ENCODE measurements at places on chromosomes 5 and 9.

DNA sequence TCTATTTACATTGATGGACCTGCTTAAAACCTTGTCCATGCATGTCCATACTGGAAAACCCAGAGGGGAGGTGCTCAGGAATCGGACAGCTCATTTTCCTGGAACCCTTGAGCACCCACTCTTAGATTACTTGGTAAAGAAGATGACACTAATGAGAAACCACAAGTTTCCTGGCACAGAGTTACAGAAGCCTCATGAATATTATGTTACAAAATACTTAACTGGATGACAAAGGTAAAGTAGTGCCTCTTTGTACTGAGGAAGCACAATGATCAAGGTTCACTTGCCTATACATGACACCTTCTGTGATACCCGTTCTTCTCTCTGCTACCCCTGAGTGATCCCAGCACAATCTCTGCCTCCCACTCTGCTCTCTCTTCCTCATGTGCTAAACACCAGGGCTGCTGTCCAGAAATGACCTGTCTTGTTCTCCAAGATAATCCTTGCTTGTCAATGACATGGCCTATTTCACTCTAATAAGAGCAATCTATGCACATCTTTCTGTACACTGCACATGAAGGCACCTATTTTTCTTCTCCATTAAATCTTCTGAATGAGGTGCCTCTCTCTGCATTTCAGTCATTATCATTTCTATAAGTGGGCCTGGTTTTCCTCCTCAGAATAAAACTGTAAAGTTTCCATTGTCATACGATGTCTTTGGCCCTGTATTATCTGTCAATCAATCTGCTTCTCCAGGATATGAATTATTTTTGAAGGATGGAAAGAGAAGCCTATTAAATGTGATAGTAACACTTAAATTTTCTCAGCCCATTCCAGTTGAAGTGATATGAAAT is 684.0 kb upstream of the ACO1 start:
- DNase-seq: no peak

- peak; percentile 96 for DNase-seq
Observed at GRCh38 chr5:126976520-126977172, 53.7 kb downstream of the MARCHF3 start.

GRCh38 chr9:96064826-96065481 is 189.5 kb downstream of the ERCC6L2 start:
- DNase-seq: no peak

DNA sequence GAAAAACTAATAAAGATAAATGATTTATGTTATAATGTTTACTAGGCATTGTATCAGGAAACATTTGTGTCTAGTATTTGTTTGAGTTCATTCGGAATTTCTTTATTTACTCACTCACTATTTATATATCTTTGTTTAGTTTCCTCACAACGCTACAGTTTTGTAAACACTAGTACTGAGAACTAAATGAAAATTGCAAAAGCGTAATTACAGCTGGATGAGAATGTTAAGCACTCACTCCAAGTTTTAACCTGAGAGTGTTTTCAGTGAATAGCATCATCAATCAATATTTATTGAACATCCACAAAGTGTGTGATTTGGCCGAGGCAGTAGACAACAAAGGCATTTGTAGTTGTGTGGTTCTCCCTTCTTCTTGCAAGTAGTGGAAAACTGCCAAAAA is 969.6 kb upstream of the DMAC1 start:
- no peak for DNase-seq

DNA sequence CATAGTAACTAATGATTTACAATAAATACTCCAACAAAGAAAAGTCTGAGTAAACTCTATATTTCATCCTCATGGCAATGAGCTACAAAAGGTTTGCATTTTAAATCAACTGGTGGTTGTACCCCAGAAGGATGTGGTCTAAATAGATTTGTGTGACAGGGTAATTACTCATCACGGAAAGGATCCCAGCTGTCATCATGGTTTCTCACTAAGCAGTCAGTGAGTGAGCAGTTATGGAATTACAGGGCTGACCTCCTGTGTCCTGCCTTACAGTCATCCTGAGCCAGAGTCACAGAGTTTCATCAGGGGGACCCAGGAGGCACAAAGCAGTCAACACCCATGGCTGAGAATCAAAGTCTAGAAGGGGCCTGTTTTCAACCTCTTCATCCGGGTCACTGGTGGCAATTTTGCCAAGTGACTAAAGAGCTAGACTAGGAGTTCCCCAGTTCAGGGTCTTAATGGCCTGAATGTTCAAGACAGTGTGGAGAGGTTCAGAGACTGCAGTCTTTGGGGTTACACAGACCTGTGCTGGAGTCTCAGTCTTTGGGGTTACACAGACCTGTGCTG is 210.7 kb upstream of the SLC24A2 start:
- DNase-seq: no peak

DNA sequence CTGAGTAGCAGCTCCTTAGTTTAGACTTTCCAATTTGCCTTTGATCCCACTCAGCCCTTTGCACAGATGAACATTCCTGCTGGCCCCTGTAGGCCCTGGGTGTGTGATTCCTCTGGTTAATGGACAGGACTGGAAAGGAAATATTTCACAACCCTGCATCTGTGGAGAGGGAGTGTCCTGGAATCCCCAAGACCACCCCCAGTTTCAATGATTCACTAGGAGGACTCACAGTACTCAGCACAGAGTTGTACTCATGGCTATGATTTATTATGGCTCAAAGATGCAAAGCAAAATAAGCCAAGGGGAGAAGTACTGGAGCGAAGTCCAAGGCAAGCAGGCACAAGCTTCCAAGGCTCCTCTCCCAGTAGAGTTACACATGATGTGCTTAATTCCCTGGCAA is 42.4 kb upstream of the TJP2 start:
- no peak for DNase-seq

- DNase-seq: no peak
Observed at GRCh38 chr5:133778636-133779035, 166.3 kb upstream of the FSTL4 start.

GRCh38 chr5:130479045-130479804 is 575.0 kb downstream of the CHSY3 start:
- DNase-seq: no peak

DNA sequence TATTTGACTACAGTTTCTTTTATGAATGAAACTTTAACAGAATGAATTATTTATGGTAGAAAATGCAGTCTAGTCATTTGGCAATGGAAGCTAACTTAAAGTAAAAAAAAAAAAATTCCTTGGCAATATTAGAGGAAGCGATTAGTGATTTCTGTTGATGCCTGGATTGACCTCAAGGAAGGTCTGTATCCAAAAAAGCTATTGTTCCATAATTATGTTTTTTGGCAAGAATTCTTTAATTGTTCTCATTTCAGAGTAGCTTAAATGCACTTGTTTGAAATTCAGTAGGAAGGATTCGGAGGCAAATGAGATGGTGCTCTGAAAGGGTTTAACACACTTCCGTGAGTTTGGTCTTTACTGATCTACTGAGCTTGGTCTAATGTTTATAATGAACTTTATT is 61.8 kb downstream of the ITGA1 start:
- DNase-seq: no peak

DNA sequence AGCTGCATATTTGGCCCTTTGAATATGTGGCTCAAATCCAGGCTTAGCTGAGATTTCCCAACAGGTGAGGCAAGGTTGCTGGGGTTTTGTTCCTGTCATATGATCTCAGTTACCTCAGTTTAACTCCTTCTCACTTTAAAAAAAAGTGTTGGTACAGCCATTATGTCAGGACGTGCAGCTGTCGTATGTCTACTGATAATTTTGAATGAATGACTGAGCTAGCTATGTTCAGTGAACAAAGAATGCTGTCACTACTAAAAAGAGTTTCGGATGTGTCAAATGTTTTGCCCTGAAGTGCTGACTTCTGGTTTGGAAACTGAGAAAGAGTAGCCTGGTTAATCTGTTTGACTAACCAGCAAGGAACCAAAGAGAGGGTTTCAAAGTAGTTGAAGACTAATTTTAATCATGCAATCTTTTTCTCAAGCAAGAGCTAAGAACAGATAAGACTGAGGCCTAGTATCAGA is 106.3 kb upstream of the NR3C1 start:
- no peak for DNase-seq

DNA sequence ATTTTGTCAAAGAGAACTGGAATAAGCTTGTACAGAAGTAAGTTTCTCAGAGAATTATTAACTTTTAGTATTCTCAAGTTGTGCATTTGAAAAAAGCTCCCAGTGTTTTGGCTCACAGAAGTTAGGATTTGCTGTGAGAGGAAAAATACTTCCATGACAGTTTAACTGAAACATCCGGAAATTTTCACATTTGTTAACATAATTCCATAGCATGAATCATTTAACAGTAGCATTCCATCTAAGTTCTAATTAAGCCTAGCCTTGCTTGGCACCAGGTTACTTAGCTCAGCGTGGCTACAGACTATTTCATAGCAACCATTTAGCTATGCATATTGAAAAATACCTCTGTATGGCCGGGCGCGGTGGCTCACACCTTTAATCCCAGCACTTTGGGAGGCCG is 90.8 kb downstream of the LNPEP start:
- DNase-seq: no peak

GRCh38 chr5:40367255-40367654 is 312.5 kb upstream of the PTGER4 start:
- no peak for DNase-seq

- no peak for DNase-seq
Observed at GRCh38 chr5:24644761-24645160, at the start of gene CDH10. TSS of gene CDH10 (minus strand) at chr5:24644978. CDS start at chr5:24593490, 51,488 bp downstream.

GRCh38 chr9:7196467-7196866 is 438.7 kb downstream of the KDM4C start:
- no peak for DNase-seq

- DNase-seq: peak; percentile 20
Observed at GRCh38 chr5:77133061-77133758, 46.1 kb upstream of the ZBED3 start.

GRCh38 chr5:103117471-103117991 is 2.4 kb downstream of the GIN1 start:
- DNase-seq: peak; percentile 43

GRCh38 chr9:104025945-104026344 is 68.2 kb upstream of the SMC2 start:
- no peak for DNase-seq

DNA sequence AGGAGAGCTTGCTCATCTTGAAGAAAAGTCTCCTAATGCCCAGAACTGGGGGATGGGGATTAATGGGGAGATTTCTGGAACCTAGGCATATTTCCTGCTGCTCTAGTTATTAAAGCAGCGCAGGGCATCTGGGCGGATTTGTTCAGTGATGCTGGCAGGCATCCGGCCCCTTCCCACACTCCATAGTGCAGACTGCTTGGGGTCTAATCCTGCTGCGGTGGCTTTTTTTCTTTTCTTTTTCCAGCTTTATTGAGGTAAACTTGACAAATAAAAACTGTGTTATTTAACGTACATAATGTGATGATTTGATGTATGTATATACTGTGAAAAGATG is 30.7 kb downstream of the PPARGC1B start:
- DNase-seq: no peak

GRCh38 chr5:159779481-159779880 is 136.8 kb upstream of the ADRA1B start:
- DNase-seq: no peak

GRCh38 chr5:4348919-4349318 is 753.3 kb downstream of the IRX1 start:
- DNase-seq: no peak

DNA sequence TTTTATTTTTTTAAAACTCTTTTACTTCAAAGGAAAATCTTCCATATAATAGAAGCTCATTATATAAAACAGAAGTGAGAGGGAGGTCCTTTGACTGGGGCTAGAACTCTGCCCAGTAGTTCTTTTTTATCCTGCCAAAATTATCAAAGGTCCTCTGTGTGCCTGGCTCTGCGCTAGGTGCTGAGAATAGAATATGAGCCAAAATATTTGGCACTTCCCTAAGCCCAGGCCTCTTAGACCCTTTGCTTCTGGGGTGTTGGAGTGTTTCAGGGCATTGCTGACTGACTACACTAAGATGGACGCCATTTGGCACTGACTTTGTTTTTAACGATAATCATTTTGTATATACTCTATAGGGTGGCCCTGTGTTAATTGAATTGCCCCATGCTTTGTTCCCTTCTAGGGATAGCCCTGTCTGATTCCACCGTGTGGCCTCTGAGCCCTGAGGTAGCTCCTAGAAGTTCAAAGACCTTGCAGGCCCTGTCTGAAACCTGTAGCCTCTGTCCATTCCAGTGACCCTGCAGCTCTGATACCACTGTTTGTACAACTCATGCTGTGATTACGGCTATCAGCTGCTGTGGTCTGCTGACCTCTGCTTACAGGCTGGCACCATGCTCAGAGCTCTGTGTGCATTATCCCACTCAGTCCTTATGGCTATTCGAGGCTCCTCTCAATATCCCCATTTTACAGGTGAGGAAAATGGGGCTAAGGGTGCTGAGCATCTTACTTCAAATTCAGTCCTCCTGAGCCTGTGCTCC is 84.3 kb upstream of the SHB start:
- no peak for DNase-seq

GRCh38 chr5:1730487-1730847 is 69.2 kb downstream of the MRPL36 start:
- DNase-seq: no peak

GRCh38 chr9:98391867-98392266 is 136.4 kb upstream of the TBC1D2 start:
- no peak for DNase-seq

- no peak for DNase-seq
Observed at GRCh38 chr5:11121885-11122284, 360.9 kb upstream of the DAP start.

DNA sequence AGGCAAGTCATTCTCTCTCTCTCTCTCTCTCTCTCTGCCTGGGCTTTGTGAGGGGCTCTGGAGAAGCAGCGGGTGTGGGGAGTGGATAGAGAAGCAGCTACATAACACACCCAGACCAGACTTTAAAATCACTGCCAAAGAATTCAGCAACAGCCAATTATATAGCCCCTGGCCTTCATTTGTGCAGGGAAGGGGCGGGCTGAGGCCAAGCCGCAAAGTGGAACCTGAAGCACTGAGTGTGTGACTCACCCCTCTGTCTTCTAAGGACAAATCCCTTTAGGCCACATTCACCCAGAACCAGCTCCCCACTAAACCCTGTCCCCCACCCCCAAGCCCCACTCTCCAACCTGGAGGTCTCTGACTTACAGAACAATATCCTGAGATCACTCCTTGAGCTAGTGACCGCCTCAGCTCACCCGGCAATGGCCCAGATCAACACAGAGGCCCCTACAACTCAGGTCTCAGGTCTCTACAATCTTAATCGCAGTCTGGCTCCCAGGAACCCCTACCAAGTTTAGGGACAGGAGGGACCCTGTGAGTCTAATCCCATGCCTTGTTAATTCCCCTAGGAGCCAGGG is 6.0 kb downstream of the B4GALT1 start:
- no peak for DNase-seq

DNA sequence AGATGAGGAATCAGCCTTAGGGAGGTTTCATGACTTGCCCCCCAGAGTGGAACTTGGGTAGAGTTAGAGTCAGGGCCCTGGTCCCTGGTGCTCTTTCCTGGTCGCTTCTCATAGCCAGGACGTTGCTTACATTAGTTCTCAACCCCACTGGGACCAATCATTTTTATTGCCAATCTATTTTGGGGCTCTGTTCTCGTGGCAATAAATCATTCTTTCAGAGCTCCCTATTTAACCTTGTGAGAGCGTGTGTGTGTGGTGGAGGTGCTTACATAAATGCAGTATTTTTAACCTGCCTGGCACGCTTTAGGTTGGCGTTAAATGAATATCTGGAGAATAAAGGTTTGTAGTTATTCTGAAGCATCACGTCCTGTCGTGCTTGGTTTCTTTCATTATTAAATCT is 4.1 kb downstream of the TRIO start:
- DNase-seq: no peak

Measured in hematopoietic multipotent progenitor cell treated with erythropoietin and hydrocortisone succinate and interleukin-3 and kit ligand, for 8 days (in vitro differentiated cells).